ENCODE measurements at places on chromosomes 16 and 17.

DNA sequence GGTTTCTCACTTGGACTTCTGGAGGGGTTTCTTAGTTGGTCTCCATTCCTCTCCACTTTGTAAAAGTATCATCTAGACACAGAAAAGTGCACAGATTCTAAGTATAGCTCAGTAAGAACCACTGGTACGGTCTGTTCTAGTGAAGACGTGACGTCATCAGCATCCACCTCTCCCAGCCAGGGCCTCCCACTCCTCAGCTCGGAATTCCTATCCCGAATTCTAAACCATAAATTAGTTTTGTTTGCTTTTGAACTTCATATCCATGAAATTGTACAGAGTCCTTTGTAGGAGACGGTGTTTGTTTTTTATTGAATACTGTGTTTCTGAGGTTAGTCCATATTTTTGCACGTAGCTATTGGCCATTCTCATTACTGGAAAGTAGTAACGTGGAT lies 25.5 kb downstream of the FOXK2 start:
- no peak for DNase-seq

DNA sequence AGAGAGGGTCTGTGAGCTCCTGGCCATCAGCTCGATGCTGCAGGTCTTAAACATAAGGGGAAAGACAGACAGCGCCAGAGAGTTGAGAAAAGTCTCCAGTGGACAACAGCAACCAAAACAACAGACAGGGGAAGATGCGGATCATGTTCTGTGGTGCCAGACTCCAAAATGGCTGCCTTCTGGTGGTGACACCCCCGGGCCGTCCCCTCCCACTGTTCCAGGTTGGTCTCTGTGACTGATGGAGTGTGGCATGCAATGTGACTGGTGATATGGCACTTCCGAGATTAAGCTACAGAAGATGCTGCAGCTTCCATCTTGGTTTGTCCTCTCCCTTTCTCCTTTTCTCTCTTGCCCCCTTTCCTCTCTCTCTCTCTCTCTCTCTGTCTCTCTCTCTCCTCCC lies 40.4 kb upstream of the RBFOX3 start:
- no peak for DNase-seq

- DNase-seq: no peak
These were observed 3.3 kb downstream of the LRRC36 start for GRCh38 chr16:67329901-67330300.

DNA sequence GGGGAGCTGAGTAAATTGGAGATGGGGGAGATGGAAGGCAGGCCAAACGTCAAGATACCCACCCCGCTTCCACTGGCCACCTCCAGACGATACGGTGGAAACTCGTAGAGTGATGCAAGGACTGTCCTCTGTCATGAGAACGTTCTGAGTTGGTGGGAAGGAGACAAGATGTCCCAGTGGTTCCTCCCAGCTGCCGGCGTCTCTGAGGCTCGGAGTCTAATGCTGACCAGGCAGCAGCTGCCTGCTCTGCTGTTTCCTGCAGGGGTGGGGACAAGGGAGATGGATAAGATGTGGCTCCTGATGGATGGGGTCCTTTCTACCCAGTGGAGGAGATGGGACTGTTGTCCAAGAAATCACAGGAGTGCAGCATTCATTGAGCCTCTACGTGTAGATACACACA lies 28.2 kb upstream of the C1QL1 start:
- DNase-seq: no peak

DNA sequence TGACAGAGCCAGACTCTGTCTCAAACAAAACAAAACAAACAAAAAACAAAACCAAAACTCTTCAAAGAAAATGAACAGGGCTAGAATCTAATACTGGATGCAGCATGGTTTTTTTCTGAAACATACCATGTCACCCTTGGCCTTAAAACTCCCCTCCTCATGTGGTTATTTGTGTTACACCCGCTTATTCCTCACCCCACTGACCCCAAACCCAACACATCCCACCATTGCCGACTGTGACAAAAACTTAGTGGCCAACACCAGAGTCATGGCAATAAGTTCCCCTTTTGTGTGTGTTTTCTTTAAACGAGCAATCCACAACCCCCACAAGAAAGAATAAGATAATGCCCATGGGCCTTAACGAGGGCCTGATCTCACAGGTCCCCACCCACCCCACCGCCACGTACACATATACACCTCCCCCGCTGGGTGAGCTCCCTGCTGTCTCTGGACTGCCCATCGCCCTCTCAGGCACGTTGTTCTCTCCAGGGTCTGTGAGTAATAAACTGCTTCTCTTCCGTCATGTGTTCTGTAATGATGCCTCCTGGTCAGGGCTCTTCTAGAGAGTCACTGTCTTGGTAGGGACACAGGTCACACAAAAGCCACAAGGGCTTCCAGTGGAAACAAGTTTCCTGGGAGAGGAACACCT lies 16.8 kb upstream of the ENGASE start:
- no peak for DNase-seq

Measured in stimulated activated naive CD4-positive, alpha-beta T cell treated with Interleukin-2 at 50 U/mL for 16 hours (primary cell).